ENCODE measurements at places on chromosomes 1 and 21.

DNA sequence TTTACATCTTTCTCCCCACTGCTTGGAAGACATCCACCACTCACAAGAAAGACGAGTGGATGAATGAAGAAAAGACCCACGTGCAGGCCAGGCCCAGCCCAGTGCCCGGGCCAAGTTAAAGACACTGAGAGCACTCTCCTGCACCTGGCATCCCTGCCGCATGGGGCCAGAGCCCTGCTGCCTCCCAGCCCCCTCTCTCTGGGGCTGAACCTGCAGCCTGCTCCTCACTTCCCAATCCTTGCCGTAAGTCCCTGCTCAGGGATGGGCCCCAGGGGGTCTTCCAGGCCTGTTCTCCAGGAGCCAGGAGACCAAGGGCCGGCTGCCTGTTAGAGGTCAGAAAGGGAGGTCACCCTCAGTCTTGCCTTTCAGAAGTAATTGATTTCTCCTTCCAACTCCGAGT lies 168.5 kb upstream of the ZC3H12A start:
- no peak for DNase-seq

GRCh38 chr1:201754353-201754752 lies 74.6 kb upstream of the IPO9 start:
- DNase-seq, result no peak

GRCh38 chr1:32686387-32686786 lies 16.2 kb downstream of the SYNC start:
- DNase-seq, result no peak

DNA sequence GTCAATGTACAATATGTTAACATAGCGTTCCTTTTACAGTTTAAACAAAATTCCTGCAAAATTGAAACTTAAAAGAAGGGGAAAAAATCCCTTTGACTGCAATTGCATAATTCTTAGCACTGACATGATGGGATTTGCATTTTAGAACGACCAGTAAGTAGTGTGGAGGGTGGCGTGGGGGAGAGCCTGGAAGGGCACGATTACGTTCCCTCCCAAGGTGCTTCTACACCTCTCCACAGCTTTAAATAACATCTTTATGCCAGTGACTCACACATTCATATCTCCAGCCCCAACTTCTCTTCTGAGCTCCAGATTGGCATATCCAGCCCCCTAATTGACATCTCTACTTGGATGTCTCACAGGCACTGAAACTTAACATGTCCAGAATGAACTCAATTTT lies 64.3 kb downstream of the OLFML3 start:
- DNase-seq, result no peak

DNA sequence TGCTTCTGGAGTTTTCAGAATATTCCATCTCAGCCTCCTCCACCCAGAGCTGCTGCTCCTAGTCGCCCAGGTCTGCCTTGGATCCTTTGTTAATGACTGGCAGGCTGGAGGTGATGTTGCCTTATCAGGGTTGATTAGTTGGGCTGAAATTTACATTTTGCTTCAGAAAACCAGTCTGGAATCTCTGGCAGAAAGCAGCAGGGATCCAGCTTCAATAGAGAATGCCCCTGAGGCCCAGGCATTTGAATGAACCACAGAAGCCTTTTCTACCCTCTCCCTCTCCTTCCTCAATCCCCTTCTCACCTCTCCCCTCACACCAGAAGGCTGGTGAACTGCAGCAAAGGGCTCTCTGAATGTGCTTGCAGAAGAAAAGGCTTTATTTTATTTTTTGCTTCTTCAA lies 83.2 kb downstream of the PLXNA2 start:
- no peak for DNase-seq

DNA sequence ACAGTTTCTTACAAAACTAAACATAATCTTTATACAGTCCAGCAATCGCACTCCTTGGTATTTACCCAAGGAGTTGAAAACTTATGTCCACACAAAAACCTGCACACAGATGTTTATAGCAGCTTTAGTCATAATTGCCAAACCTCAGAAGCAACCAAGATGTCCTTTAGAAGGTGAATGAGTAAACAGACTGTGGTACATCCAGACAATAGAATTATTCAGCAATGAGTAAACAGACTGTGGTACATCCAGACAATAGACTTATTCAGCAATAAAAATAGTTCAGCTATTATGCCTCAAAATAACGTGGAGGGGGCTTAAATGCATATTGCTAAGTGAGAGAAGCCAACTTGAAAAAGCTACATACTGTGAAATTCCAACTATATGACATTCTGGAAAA lies 87.0 kb upstream of the GALNT2 start:
- DNase-seq, result no peak

GRCh38 chr1:100921110-100921706 lies 25.3 kb downstream of the SLC30A7 start:
- DNase-seq, result no peak

Data from stimulated activated CD8-positive, alpha-beta memory T cell treated with anti-CD3 and anti-CD28 coated beads, Interleukin-4, amount 100 ng/mL, for 4 hours (primary cell).